ENCODE measurements at places on chromosomes 5 and 9.

DNA sequence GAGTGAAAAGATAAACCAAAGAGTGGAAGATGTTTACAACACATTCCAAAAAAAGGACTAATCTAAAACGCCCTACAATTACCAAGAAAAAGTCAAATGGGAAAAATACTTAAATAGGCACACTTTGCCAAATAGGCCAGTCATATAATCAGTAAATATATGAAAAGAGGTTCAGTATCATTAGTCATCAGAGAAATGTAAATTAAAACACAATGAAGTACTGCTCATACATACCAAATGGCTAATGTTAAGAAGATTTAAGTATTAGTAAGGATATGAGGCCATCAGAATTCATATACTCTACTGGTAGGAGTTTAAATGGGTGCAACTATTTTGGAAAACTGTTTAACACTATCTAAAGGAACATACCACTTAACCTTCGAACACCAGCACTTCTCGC is 47.6 kb downstream of the ZDHHC21 start:
- DNase-seq: no peak

DNA sequence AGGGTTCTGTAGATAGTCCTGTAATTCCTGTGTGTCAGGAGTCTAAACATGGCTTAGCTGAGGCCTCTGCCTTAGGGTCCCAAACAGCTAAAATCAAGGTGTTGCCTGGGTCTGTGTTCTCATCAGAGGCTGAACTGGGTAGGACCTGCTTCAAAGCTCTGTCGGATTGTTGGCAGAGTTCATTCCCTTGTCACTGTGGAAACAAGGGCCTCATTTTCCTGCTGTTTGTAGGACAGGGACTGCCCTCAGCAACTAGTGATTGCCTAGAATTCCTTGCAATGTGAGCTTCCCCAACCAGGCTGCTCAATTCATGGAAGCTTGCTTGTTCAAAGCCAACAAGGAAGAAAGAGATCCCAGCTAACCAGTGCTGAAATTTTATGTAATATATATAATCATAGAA is 283.2 kb downstream of the DNAH5 start:
- DNase-seq: no peak

DNA sequence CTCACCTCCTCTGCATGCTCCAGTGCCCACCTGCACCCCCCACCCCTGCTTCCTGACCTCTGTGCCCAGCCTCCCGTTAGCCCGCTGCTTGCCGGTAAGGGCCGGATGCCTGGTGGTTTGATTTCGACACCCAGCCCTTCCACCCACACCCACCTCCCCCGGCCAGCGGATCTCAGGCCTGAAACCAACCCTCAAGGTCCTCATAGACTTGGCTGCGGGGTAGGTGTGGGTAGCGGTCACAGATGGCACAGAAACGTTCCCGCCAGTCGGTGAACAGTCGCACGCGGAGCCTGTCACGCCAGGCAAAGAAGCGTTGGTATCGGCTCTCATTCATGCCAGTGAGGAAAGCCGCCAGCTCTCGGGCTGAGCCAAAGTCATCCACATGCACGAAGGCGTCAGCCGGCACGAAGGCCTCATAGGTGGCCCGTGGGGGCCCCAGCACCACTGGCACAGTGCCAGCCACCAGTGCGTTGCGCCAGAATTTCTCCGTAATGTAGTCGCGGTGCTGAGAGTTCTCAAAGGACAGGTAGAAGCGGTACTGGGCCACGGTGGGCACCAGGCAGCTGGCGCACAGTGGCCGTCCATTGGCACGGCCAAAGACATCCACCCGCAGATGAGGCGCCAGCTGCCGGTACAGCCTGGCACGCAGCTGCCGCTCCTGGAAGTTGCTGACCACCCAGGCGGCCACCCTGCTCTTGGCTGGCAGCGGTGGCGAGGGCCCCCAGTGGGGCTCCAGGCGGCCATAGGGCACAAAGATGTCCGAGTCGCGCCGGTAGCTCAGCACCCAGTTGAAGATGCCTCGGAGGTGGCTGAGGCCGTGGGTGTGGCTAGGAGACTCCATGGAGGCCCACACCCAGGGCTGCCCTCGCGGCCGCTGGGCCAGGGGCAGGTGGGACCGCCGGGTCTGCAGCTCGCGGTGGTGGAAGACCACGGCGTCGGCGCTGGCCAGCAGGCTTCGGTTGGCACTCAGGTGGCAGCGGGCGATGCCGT is 1.1 kb downstream of the FUT7 start:
- DNase-seq: no peak

GRCh38 chr5:33995865-33996264 is 11.4 kb upstream of the SLC45A2 start:
- peak; percentile 69 for DNase-seq

- DNase-seq: no peak
These were observed 63.3 kb upstream of the GRAMD2B start for GRCh38 chr5:126359884-126360283.

GRCh38 chr9:26058111-26058895 is 380.1 kb upstream of the TUSC1 start:
- peak; percentile 64 for DNase-seq

- DNase-seq: peak; percentile 83
These were observed 273.5 kb downstream of the NR2F1-AS1 start for GRCh38 chr5:93307557-93307956.

- DNase-seq: peak; percentile 74
These were observed 158.1 kb downstream of the SLC25A46 start for GRCh38 chr5:110896901-110897300.

DNA sequence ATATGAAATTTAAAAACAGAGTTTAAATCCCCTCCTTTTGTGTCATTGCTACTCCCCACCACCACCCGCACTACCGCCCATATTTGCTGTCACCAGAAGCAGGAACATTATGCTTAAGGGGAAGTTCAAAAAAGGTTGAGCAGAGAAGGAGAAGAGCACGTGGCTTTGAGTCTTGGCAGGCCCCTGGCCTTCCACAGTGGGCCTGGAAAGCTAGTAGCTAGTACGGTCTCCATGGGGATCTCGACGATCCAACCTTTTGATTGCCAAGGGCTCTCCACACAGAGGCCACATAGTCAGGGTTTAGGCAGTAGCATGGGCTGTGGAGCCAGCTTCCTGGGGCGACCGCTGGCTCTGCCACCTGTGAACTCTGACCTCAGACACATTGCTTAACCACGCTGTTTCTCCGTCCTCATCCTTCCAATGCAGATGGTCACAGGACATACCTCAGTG is 90.1 kb downstream of the GOLPH3 start:
- no peak for DNase-seq

DNA sequence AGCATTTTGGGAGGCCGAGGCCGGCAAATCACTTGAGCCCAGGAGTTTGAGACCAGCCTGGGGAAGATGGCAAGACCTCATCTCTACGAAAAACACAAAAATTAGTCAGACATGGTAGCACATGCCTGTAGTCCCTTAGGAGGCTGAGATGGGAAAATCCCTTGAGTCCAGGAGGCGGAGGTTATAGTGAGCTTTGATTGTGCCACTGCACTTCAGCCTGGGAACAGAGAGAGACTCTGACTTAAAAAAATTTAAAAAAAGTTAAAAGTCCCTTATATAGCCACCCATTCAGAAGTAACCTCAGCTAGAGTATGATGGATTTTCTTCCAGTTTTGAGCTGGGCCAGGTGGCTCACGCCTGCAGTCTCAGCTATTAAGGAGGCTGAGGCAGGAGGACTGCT is 72.4 kb downstream of the UGCG start:
- peak; percentile 31 for DNase-seq

DNA sequence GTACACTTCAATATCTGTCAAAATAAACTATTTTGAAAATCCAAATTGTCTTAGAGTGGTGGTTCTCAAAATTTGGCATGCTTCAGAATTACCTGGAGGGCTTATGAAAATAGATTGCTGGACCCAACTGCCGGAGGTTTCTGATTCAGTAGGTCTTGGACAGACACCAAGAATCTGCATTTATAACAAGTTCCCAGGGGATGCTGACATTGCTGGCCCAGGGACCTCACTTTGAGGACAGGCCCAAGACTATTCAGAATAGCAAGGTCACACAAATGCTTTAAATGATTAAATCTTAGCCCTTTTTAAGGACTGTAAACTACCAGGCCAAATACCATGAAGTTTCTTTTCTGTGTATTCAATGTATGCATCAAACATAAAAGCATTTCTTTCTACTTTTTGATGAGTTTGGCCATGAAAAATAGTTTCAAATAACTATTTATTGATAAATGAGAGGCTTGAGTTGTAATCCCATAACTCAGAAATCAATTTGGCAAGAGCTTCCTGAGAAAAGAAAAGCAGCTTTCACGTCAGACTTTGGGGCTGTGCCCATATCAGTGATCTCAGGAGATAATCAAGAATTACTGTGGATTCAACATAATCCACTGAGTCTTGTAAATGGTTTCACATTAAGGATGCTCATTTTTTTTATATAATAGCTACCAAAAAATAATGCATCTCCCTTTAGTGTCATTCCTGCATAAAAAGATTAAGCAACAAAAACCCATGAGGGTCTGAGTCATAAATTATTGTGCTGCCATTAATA is 191.4 kb downstream of the FRMD3 start:
- no peak for DNase-seq
